ENCODE measurements at places on chromosomes 5 and 9.

DNA sequence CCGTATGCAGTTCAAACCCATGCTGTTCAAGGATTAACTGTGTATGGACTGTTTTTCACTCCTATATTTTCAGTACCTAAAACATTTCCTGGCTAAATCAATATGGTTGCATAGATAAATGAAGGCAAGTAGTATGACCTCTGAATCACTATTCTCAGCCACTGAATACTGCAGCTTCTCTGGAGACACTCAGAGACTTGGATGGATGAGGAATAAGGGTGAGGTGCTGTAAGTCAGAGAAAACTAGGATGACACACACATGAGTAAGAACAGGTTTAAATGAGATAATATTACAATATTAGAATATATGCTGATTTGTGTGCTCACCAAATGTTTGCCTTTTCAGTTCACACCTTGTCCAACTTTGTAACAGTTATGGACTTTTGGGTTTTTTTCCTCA is 26.0 kb upstream of the ANXA1 start:
- DNase-seq = no peak

DNA sequence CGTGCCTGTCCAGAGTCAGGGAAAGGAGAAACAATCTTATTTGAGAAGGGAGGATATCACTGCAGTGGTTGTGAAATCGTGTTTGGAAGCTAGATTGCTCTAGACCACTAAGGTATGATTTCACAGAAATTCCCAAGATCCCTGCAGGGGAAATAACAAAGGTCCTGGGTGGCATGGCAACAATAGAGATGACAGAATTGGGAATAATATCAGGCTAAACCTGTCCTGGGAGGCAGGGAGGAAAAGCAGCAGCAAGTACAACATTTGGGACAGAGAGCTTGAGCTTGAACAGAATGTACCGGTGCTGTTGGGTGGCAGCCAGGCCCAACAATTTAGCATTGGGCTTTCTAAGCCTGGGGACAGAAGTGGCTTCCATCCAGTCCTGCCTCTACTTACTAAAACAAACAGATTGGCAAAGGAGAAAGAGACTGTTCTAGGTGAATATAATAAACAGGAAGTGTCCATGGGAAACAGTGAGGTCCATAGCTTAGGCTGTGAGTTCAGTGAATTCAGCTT is 17.0 kb upstream of the ARHGAP26 start:
- DNase-seq = no peak

- DNase-seq = no peak
Observed at GRCh38 chr9:71897577-71897976, 13.4 kb downstream of the ABHD17B start.

GRCh38 chr5:142688281-142688989 is 2.5 kb upstream of the FGF1 start:
- DNase-seq = no peak

GRCh38 chr9:127629468-127630081 is 17.5 kb downstream of the STXBP1 start:
- DNase-seq = no peak

- DNase-seq = no peak
Observed at GRCh38 chr5:179336126-179336870, 9.0 kb downstream of the ADAMTS2 start.

- DNase-seq = no peak
Observed at GRCh38 chr5:123717139-123717538, 205.2 kb downstream of the CSNK1G3 start.

DNA sequence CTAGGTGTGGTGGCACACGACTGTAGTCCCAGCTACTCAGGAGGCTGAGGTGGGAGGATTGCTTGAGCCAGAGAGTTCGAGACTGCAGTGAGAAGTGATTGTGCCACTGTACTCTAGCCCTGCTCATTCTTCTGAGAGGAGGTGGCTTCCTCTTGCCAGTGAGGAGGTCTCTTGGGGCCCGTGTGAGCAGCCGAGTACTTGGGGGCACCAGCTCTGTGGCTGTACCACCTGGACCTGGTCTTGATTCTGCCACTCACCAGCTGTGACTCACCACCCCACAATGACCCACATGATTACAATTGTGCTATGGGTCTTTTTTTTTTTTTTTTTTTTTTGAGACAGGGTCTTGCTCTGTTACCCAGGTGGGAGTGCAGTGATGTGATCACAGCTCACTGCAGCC is 18.0 kb upstream of the CRB2 start:
- DNase-seq = no peak
